ENCODE measurements at places on chromosomes 6 and 20.
A peak's percentile ranks its signal among the peaks of the same experiment; 100 is the strongest.

DNA sequence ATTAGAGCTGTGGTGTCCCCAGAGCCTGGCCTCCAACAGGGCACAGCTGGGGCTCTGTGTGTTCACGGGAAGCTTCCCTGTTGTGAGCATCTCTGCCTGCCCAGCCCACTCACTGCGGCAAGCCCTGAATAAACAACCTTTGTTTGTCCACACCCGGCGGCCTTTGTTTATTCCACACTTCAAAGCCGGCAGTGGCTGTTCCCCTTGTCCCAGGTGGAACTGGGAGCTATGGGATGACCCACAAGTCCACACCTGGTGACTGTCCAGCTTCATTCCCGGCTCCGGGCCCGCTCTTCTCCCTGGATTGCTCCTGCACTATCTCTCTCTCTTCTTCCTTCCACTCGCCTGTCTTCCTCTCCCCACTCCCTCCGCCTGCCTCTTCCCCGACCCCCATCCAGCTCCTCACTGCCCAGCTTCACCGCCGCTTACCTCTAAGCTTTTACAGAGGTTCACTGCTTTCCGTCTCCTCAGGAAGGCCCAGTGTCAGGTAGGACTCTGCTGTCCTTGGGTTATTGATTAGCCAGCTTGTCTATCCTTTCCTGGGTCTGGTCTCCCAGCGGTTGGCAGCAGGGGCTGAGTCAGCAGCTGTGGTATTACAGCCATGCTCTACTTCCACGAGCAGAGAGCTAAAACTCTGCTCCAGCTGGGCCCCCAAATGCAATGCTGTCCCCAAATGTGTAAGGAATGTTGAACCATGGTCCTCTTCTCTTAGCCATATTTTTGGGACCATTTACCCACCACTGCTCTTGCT lies 17.8 kb downstream of the DACT2 start:
- DNase-seq, result no peak

- DNase-seq, result no peak
Observed at GRCh38 chr20:1901704-1902103, 6.5 kb downstream of the SIRPA start.

DNA sequence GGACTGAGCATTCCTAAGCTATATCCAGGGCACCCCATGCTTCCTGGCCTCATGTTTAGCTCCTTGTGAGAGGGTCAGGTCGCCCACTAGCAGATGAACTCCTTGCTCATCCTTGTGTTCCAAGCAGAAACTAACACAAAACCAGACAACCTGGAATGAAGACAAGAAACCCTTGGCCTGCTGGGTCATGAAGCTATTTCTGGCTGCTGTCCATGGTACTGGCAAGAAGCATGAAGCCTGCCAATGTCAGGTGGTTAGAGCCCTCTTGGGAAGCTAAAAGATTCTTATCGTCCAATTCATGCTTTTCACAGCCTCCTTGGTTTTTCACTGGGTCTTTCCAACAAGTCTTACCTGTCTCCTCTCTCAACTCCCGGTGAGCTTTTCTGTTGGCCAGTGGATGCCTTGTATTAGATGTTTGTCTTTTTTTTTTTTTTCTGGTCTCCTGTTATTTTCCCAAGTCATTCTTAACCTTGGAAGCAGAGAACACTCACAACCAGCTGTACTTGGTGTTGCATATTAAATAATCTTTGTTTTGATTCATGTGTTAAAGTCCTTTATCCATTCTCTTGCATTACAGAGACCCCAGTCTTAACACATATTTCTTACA lies 180.3 kb downstream of the ANKRD60 start:
- no peak for DNase-seq

GRCh38 chr20:59176812-59177211 lies 13.2 kb downstream of the ZNF831 start:
- DNase-seq, result no peak

DNA sequence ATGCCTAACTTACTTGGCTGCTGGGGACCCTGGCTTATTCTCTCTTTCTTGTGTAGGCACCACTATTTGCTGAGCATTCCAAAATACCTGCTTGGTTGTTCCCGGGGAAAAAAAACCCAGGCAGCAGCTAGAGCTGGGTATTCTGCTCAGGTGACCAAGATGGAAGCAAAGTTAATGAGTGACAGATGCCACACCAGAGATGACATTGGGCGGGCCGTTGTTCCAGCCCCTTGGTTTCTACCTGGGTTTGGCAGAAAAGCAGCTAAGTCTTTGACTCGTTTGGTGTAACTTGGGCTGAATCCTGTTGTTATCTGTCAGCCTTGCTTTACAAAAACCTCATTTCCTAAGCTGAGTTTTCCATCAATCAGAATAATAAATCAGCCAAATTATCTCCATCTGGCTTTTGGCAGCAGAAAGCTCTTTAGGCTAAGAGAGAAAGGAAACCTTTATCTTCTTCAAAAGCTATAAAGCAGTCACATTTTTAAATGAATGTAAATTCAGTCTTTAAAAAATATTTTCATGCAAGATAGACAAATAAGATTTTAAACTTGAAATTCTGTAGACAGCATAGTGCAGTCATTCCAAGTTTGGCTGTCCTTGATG lies 202.0 kb upstream of the GMDS start:
- no peak for DNase-seq

- DNase-seq, result peak; percentile 86
Observed at GRCh38 chr20:10433623-10434466, at the start of gene MKKS. Gene MKKS, minus strand, starts transcription at chr20:10434222. Its CDS starts 20,708 bp downstream, at chr20:10413514.

DNA sequence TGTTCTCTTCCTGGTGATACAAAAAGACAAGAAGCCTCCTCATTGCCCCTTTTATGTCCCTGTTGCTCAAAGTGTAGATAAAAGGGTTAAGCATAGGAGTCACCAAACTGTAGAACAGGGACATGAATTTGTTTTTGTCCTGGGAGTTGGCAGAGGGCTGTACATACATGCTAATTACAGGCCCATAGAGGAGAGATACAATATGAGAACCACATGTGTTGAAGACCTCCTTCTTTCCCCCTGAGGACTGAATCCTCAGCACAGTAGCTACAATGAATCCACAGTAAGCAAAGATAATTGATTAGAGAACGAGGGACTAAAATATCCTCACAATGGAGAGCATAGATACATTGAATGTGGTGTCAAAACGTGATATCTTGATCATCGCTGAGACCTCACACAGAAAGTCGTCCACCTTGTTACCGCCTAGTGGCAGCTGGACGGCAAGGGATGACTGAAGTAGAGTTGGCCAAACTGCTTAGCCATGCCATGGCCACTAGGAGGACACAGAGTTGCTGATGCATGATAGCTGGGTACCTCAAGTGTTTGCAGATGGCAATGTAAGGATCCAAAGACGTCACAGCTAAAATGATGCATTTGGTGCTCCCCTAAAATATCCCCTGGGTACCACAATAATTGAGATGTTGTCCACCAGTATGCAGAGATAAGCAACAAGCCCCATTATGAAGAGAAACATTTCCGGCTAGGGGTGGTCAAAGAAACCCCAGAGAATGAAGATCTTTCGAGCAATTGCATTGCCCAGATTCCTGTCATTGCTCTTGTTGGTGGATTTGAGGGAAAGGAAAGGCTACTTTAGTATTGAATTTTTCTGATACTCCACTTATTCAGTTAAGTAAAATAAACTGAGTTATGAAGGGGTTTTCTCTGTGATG lies 15.0 kb downstream of the OR2B3 start:
- DNase-seq, result no peak

DNA sequence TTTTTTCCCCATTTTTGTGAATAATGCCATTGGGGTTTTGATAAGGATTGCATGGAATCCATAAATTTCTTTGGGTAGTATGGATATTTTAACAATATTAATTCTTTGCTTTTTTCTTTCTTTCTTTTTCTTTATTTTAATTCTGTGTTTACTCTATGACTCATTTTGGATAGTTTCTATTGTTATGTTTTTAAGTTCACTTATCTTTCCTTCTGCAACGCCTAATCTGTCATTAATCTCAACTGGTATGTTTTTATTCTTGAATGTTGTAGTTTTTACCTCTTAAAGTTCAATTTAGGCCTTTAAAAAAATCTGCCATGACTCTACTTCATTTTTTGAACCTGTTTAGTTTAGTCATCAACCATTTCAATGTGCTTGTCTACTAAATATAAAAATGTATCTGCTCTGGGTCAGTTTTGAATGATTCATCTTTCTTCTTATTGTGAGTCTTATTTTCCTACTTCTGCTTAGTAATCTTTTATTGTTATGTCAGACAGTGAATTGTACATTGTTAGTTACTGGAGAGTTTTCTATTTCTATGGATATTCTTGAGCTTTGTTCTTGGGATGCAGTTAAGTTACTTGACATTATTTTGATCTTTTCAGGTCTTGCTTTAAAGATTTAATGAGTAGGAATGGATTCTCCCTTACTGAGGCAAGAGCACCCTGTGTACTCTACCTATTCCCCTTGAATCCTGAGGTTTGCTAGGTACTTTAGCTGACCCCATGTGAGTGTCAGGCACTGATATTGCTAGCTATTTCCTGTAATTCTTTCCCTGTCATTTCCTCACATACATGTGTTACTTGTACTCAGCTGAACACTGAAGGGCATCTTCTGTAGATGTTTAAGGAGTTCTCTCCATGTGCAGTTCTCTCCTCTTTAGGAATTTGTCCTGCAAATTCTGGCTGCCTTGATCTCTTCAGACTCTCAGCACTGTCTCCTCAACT lies 104.2 kb downstream of the TFAP2B start:
- DNase-seq, result no peak

DNA sequence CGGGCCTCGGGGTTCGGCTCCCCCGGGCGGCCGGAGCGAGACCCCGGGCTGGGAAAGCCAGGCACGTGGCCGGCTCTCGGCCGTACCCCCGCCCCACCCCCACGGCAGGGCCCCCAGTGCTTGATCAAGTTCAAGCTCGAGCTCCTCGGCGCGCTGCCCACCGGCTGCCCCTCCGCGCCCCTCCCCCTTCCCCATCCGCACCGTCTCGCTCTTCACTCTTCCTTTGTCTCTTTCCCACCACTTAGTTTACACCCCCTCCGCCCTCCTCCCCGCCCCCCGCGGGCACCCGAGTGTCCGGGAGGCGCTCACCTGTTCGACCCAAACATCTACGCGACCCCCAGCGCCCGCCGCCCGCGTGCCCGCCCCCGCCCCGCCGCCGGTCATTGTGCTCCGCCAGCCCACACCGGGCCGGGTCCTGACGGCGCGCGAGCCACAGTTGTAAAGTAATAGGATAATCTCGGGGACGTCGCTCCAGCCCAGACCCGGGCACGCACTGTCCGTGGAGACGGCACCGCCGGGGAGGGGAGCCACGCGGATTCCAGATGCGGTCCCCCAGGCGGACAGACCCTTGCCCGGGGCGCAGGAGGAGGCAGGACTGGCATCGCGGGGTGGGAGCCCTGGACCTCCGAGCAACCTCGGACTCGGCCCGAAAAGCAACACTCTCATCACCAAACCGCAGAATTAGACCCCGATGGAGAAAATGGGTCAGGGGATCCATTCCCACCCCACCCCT lies 100.7 kb downstream of the NOL4L start:
- DNase-seq, result no peak

GRCh38 chr6:109672175-109672574 lies 18.8 kb downstream of the AK9 start:
- DNase-seq, result no peak

GRCh38 chr6:82603871-82604270 lies 240.3 kb downstream of the TPBG start:
- no peak for DNase-seq

GRCh38 chr20:63900413-63900812 lies 5.5 kb downstream of the DNAJC5 start:
- DNase-seq, result no peak

DNA sequence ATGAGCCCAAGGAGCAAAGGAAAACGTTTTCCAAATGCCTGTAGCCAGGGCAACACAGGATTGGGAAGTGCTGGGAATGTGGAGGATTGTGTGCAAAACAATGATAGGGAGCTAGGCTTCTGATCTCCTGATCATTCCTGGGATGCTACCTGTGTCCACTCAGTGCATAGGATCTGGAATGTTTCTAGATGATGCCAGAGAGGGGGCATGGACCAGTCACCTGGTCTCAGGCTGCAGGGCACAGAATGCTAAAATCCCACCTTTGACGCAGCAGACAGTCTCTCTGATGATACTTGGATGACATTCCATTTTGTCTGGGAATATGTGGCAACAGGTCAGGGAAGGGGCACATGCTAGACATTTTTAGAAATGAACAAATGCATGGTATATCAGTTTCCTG lies 128.9 kb downstream of the CLIC5 start:
- DNase-seq, result no peak

DNA sequence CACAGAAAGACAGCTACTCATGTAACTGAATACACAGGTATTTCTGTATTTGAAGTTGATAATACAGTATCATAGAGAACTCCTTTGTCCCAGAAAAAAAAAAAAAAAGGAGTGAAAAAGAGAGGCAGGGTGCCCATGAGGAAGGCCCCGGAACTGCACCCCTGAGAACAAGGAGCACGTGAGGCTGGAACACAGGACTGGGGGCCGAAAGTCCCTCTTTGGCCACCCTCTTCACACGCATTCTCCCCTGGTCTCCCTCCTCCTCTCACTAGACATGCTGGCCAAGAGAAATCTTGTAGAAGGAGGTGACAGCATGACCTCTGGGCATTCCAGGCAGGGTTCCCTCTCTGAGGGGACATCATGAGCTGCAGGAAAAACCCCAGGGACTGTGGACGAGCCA lies 62.7 kb upstream of the TRAF3IP2 start:
- DNase-seq, result no peak

GRCh38 chr6:151068761-151069312 lies 170.9 kb upstream of the AKAP12 start:
- DNase-seq, result no peak

DNA sequence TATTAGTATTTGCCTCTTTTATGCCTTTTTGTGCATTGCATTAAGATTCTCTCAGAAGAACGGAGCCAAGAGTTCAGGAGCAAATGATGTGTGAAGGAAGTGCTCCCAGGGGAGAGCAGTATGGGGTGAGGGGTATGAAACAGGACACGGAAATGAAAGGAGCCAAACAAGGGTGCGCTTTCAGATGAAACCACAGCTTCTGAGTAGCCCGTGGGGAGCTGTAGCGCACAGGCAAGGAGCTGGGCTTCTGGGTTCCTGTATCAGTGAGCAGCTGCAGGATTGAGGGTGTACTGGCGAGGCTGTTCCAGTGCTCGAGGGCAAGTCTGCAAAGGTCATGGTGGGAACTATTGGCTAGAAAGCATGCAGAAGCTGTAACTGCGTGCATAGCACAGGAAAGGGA lies 25.4 kb downstream of the ANKEF1 start:
- no peak for DNase-seq

GRCh38 chr6:27078734-27079357 lies 168.7 kb upstream of the PRSS16 start:
- DNase-seq, result no peak

- DNase-seq, result no peak
Observed at GRCh38 chr20:16445482-16445881, 127.8 kb downstream of the KIF16B start.

DNA sequence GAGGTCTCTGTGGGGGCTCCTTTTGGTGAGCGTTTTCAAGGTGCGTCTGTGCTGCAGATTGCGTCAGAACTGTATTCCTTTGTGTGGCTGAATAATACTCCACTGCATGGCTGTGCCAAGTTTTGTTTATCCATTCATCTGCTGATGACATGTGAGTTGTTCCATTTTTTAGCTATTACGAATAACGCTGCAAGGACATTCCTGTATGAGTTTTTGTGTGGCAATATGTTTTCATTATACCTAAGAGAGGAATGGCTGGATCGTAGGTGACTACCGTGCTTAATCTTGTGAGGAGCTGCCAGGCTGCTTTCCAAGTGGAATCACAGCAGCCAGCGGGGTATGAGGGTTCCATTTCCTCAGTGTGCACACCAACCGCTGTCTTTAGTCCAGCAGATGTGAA lies 1.1 kb upstream of the DACT2 start:
- no peak for DNase-seq

All from T-helper 2 cell treated with Interferon-gamma antibody and Interleukin-4, amounts not matched to agents 5 μg/mL and 100 μg/mL, for 36 hours (primary cell).